Lung microvascular endothelial cell (primary cell): ENCODE measurements at places on chromosomes 13 and 19. TPM values are rescaled to one million over a fixed set of nuclear protein-coding genes. Genes with fewer than 3 reads are reported as not detected.

DNA sequence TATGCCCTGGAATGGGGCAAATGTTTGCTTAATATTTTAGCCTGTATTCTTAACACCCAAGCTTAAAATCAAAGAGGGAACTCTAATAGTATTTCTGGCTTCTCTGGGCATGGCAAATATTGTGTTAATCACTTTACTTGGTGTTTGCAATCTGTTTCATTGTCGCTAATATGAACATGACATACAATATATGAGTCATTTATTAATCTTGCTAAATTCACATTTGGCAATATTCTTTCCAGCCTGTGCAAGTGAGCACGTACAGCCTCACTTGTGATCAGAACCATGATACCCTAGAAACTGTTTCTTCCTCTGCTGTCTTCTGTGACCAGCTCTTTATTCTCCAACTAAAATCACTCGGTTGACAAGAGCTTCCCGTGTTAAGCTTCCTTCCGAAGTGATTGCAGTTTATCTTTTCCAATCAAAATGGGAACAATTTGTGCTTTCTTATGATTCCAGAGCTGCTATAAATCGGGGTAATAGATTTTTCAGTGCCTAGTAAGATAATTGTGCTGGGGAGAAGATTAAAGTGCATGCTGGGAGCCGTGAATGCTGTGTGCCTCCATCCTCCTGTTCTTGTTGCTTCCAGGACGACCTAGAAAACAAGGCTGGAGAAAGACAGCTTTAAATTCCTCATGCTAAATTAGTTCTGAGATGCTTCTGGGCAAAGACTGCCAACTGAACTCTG lies 153.0 kb upstream of the TMTC4 start:
- DNase-seq, result no peak

Gene COQ8B
- 12.5 and 13.7 TPM in 2 replicates for total RNA-seq

Gene LRRC8E
- total RNA-seq, result under 0.01 and 0.65 TPM in 2 replicates

Gene ZNF266
- 6.8 and 8.5 TPM in 2 replicates for total RNA-seq
